Sigmoid colon (tissue), 7 donors: ENCODE measurements at places on chromosomes 4 and X.

DNA sequence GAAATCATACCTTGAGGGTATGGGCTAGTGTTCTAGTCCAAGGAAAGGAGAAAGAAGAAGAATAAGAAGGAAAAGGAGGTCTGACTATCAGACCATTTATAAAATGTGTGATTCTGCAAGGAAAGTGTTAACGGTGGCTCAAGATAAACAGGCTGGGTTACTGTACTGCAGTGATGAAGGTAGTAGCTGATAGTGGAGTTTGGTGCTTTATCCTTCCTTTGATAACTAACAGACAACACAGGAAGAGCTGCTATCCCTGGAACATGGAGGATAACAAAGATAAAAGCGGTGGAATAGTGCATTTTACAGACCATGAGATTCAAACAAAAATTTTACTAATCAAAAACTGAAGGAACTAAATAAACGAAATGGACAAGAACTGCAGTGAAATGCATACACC is 2.6 kb downstream of the UNC5C start:
- DNase-seq, result no peak

GRCh38 chr4:185357211-185357610 is 38.5 kb downstream of the LRP2BP start:
- no peak for DNase-seq

- DNase-seq, result no peak
Measured at GRCh38 chr4:88730811-88731210, 33.2 kb upstream of the NAP1L5 start.

- no peak for DNase-seq
Measured at GRCh38 chr4:83738895-83739294, 203.0 kb downstream of the GPAT3 start.

- DNase-seq, result no peak
Measured at GRCh38 chr4:169245061-169245460, 25.7 kb downstream of the SH3RF1 start.

- DNase-seq, result no peak
Measured at GRCh38 chr4:100113096-100113495, 77.2 kb downstream of the DDIT4L start.

DNA sequence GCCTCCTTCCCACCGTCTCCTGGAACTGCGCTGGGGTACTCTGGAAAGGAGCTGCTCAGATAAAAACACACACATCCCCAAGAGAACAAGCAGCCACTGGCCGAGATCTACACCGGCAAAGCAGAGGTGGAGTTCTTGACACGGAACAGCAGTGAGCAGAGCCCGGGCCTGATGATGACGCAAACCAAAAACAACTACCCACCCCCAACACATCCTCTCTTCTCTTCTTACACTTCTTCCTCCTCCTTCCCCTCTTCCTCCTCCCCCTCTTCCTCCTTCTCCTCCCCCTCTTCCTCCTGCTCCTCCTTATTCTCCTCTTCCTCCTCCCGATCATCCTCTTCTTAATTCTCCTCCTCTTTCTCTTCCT is 4.6 kb downstream of the PNMA5 start:
- DNase-seq, result no peak

DNA sequence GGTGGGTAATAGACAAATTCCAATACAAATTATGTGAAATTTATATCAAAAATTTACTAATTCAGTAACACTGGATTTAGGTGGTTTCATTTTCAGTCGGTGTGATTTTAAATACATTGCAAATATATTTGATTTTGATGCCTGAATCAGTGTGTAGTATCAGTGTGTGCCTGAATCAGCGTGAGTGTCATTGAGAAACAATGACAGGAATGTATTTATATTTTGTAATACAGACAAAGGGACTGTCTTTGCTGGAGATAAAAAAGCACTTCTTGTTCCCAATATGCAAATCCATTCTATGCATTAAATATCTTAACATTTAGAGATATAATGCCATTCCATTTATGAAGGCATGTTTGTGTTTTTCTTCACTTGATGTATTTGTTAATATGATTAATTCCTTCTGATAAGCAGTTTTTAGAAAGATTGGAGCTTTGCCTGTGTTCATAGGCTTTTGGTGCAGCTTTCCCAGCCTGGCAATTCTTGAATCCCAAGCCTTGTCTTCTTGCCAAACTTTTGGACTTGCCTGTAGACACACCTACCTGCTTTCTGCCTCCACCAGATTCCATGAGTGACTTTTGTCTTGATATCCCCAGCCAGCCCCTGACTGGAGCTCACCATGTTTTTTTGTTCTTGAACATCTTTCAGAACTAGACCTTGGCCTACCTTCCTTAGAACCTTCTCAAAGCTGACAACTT is 243.8 kb downstream of the ADGRL3 start:
- DNase-seq, result no peak

DNA sequence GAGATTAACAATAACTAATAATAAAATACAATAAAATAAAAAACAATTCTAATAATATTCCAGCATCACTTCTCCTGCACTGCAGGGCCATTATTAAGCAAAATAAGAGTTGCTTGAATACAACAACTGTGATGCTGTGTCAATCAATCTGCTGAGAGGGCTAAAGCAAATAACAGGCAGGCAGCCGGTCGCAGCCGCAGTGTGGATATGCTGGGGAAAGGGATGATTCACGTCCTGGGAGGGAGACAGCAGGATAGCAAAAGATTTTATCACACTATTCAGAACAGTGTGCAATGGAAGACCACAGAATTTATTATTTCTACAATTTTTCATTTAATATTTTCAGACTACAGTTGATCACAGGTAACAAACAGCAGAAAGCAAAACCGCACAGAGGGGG is 76.5 kb upstream of the SMARCAD1 start:
- no peak for DNase-seq

DNA sequence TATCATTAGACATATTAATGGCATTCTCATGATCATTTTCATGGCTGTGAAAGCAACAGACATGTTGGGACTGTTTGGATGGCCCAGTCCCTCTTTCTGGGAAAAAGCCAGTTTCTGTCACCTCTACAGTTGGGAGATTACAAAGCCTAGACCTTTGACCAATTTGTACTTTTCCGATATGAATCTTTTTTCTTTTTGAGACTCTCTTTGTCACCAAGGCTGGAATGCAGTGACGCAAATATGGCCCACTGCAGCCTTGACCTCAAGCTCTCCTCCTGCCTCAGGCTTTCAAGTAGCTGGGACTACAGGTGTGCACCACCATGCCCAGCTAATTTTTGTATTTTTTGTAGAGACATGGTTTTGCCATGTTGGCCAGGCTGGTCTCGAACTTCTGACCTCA is 9.4 kb downstream of the TBC1D25 start:
- no peak for DNase-seq

DNA sequence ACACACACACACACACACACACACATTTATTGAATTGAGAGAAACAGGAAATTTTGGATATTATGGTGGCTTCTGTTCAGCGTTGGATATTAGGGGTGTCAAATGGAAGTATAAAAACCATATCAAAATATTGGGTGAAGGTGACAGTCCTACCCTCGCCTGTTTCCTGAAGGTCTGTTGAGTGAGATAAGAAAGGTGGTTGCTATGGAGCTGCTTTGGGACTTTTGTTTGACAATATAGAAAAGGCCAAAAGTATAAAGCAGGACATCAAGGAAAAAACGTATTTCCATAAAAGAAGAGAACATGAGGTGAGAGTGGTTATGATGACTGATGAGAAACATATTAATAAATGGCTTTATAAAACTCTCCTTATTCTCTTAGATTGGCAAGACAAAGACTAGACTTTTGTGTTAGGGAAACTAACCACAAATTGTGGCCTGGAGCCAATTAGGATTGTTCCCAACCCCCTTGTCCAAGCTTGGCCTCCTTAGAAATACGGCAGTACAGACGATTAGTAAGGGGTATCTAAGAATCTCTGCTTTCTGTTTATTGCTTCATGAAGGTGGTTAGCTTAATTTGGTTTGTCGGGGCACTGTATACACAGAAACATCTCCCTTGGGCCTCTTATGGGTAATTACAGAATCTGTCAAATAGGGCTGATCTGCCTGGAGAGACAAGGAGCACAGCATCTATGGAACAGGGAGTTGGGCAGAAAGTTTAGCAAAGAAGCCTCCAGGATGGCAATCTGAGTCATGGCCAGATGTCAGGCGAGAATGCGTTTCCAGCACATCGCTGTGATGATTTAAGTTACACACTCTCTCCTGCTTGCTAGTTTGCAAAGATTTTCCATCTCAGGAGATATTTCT is 198.0 kb downstream of the CBR4 start:
- DNase-seq, result peak; percentile 73

DNA sequence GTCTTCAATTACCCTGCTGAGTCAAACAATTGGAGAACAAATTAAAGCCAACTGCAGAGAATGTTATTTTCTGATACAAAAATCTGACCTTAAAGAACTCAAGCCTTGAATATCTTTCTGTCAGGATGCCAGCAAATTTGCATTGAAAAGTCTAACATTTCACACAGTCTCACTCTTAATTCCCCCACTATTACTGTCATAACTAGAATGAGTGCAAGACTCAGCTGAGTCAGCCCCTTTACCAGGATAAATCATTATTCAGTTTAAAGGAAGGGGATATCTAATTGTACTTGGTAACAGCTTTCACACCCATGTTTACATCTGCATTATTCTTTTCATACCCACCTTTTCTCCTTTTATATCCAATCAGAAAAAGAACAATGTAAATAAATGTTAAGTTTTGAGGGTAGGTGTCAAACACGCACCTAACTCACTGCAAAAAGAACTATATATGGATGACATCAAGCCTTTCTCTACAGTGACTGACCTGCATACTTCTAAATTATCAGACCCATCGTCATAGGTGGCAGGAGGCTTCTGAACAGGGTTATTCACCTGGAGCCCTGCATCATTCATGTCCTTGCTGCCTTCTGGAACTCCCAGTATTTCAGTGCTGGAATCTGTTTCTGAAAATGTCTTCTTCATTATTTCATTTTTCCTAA is 117.4 kb downstream of the TMA16 start:
- DNase-seq, result no peak

- no peak for DNase-seq
Measured at GRCh38 chr4:15986907-15987306, 23.9 kb upstream of the FGFBP2 start.

GRCh38 chrX:126985981-126986380 is 166.5 kb downstream of the PRR32 start:
- no peak for DNase-seq

- DNase-seq, result no peak
Measured at GRCh38 chr4:177246641-177247584, 62.8 kb upstream of the NEIL3 start.

GRCh38 chr4:144705601-144706590 is 59.9 kb downstream of the HHIP start:
- no peak for DNase-seq

- no peak for DNase-seq
Measured at GRCh38 chr4:174256277-174256713, 27.2 kb downstream of the FBXO8 start.

DNA sequence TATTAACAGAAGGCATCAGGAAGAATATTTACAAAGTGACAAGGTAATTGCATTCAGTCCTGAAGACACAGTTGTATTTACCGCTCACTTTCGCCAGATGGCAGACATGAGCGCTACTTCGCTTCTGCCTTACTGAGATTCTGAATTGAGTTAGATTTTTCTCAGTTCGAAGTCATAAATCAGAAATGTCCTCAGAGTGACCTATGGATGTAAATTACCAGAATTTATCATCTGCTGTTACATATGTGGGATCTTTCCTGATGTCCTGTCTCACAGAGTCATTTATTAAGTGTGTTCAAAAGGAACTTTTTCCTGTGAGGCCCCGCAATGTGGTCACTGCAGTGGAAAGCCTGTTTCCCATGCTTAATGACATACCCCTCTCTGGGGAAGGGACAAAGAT is 97.3 kb upstream of the DCLK2 start:
- DNase-seq, result peak; percentile 68

DNA sequence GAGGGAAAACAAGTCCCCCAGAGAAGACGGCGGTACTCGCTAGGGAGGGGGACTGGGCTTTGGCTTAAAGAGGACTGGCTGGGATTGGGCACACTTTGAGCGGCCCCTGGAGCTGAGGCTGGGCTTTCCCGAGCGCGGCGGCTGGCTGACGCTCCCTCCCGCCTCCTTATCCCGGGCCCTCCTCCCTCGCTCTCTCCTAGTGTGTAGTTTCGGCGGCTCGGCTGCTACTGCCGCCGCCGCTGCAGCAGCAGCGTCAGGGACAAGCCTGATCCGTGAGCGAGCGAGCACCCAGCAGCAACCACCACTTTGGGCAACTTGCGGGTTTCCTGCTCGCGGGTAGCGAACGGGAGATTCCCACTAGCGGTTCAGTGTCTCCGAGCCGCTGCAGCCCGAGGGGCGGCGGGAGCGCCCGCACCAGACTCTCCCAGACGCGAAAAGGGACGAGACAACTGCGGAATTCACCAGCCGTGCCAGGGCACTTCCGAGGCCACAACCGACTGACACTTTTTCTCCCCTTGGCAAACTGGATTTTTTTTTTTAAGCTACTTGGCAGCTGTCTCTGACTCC is 632 bp upstream of the PCDH7 start:
- DNase-seq, result peak; percentile 86

DNA sequence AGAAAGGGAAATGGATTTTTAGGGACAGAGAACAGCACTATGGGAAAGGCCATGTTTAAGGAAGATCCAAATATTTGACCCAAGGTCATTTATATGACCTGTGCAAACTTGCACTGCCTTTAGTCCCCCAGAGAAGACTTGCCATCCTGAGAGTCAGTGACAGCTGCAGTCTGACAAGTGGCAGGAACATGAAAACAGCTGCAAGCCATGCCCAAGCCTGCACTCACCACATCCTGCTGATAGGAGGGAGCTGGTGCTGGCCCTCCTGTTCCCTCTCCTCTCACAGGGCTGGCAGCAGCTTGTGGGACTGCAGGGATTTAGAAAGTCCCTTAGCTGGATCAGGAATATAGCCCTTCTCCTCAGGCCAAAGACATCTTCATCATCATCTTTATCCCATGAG is 187.7 kb downstream of the RAP1GDS1 start:
- DNase-seq, result no peak

GRCh38 chr4:177051473-177052060 is 258.1 kb upstream of the NEIL3 start:
- no peak for DNase-seq

DNA sequence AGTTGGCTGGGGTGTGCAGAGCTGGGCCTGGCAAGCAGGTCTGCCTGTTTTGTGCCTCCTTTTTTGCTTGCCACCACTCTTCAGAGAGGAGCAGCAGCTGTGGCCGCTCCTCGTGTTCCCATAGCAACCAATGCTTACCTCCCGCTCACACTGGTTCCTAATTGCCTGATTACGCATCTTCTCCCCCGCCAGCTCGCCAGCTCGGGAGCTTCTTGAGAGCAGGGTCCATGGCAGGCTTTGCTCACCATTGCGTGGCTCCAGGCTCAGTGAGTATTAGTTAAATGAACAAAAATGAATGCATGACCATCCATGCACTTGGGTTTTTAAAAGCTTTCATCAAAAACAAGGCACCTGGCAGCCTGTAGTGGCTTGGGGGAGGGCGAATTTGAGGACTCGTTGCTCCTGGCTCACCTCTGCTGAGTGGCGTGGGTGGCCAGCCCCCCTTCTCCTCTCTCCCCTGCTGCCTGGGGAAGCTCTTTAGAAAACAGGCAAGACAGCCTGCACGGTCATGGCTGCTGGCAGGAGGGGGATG is 14.2 kb upstream of the PJA1 start:
- DNase-seq, result no peak

- DNase-seq, result no peak
Measured at GRCh38 chr4:189548484-189549125, 392.1 kb upstream of the FRG1 start.

- DNase-seq, result no peak
Measured at GRCh38 chr4:153220682-153221395, 16.6 kb downstream of the TRIM2 start.

GRCh38 chrX:11164433-11164832 is 53.3 kb downstream of the HCCS start:
- DNase-seq, result no peak
